ENCODE measurements at places on chromosomes 7 and 10. TPM values are rescaled to one million over a fixed set of nuclear protein-coding genes. Genes with fewer than 3 reads are reported as not detected.

Gene NKX1-2
- total RNA-seq: not detected

Gene ZNF789
- 6.1 TPM for total RNA-seq

Gene ATOH7
- total RNA-seq: not detected

Gene ANK3
- total RNA-seq: 0.85 TPM

Gene STEAP4
- total RNA-seq: not detected

Gene COL17A1
- 0.84 TPM for total RNA-seq

Gene ZNF25
- total RNA-seq: 6.1 TPM

Gene GPNMB
- 0.68 TPM for total RNA-seq

Gene CPED1
- total RNA-seq: 2.3 TPM

Gene NEUROG3
- total RNA-seq: not detected

Gene VWDE
- total RNA-seq: not detected

Gene NDUFA5
- 39.1 TPM for total RNA-seq

Gene FGFR2
- total RNA-seq: 0.42 TPM

Gene TMEM225B
- total RNA-seq: 0.09 TPM

Gene CLRN3
- 0.19 TPM for total RNA-seq

Gene SPDYE8
- not detected for total RNA-seq
